ENCODE measurements at places on chromosomes 5 and 9. TPM values are rescaled to one million over a fixed set of nuclear protein-coding genes. Genes with fewer than 3 reads are reported as not detected.

QRFP gene
- total RNA-seq, result not detected

STPG3 gene
- not detected for total RNA-seq

HOMER1 gene
- 19.7 TPM for total RNA-seq

ANKRD31 gene
- total RNA-seq, result 0.42 TPM

C8G gene
- total RNA-seq, result 14.5 TPM

PCDHB15 gene
- 29.5 TPM for total RNA-seq

PCDHB1 gene
- not detected for total RNA-seq

LIFR gene
- 41.6 TPM for total RNA-seq

PRUNE2 gene
- 63.8 TPM for total RNA-seq

S100Z gene
- total RNA-seq, result not detected

SUSD3 gene
- not detected for total RNA-seq

OTULINL gene
- 14.4 TPM for total RNA-seq

THBS4 gene
- 41.1 TPM for total RNA-seq

UBLCP1 gene
- total RNA-seq, result 24.3 TPM
